ENCODE measurements at places on chromosomes 5 and 9. TPM values are rescaled to one million over a fixed set of nuclear protein-coding genes. Genes with fewer than 3 reads are reported as not detected.

GRCh38 chr9:2697492-2697891 is 19.8 kb upstream of the KCNV2 start:
- DNase-seq, result no peak

DNA sequence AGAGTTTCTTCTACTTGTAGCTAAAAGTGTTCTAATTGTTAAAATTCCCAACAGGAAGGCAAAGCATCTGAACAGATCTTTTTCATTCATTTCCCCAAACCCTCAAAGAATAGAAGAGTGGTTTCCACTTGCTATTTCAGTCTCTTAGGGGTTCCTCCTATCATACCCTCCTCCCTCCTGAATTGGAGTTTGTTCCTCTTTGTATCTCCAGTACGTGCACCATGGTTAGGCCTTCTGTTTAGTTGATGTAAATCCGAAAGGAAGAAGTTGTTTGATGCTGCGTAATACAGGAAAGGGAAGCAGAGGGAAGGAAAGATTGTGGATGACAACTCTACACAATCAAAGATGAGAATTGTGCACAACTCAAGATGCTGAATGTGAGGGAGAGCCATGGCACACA is 303.6 kb downstream of the PIK3R1 start:
- DNase-seq, result no peak

DNA sequence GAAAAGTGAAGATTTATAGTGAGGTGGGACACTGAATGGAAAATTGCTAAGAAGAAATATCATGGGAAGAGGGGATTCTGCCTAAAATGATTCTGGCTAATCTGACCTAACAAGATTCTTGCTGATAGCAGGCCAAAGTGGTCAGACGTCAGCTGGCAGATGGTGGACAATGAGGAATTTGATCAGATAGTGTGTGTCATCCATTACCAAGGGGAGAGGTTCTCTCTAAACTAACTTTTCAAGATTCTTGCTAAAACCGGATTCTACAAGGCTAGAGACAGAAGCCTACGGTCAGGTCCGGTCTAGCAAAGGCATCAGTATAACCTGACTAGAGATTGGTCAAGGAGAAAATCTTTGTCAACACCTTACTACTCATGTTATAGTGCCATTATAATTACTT is 306.0 kb downstream of the ZNF608 start:
- DNase-seq, result no peak

Gene GABRP
- total RNA-seq, result not detected

DNA sequence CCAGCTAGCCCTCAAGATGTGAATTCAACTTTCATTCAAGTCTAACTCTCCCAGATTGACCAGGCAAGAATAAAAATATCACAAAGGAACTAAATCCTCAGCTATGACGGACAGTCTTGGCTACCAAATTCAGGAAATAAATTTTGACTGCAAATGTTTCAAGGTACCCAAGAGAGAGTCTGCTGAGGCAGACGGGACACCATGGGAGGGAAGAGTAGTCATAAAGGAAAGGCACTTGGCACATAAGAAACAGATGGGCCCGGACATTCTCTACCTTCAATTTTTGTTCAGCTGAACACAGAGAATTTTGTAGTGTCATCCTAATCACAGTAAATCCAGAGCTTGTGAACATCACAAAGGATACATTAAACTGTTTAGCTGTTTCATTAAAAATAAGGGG is 390.0 kb downstream of the DTWD2 start:
- DNase-seq, result no peak

Gene MXD3
- 81.3 TPM for total RNA-seq

- DNase-seq, result no peak
Measured at GRCh38 chr9:116100711-116101121, 52.9 kb upstream of the PAPPA start.

- DNase-seq, result no peak
Measured at GRCh38 chr9:77582525-77582924, 65.6 kb downstream of the GNA14 start.

Gene NIPBL
- total RNA-seq, result 12.9 TPM

DNA sequence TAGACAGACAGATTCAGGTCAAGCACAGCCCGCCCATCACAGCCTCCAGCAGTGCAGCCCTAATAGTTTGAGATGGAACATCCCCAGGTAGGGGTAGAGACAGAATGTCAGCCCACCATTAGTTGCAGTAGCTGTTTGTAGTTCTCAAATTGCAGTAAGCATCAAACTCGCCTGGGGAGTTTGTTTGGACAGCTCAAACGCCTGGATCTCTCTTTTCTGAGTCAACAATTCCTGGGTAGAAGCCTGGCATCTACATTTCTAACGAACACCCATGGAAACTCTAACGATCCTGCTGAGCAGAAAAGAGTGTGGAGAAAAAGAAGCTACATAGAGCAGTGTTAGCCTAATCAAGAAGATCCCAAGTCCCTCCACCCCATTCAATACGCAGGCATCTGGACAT is 59.4 kb downstream of the ADAMTS16 start:
- DNase-seq, result no peak

- no peak for DNase-seq
Measured at GRCh38 chr5:143290125-143290524, 113.4 kb downstream of the NR3C1 start.

Gene SGCD
- total RNA-seq, result 3.5 TPM

DNA sequence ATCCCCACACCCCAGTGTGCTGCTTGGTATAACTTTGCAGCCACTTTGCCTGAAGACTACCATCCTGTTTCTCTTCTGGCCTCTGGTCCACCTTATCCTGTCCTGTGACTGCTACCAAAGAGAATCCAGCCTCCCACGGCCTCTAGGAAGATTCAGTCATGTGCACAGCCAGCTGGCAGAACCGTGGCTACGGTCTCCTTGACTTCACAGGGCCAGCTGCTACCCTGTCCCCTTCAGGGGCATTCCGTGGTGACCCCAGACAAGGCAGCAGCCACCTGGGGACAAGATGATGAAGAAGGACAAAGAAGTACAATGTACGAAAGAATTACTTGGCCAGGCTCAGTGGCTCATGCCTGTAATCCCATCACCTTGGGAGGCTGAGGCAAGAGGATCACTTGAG is 98.6 kb downstream of the PDE6A start:
- no peak for DNase-seq

- no peak for DNase-seq
Measured at GRCh38 chr5:2906302-2907090, 155.0 kb upstream of the IRX2 start.

DNA sequence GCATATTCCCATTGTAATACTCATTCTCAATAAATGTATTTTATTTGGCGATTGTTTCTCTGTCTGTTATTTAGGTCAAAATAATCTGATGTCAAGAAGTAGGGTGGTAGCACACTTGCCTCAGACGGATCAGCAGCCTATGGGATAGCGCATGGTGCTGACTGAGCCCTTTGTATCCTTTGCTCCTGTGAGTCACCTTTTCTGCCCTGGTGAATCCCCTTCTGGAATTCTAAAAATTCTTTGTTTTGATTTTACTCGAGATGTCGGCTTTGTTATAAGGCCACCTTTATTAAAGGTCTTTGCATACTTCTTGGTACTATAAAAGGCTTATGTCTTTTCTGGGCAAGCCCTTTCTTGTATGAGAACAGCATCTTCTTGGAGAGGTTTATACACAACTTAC is 1187.8 kb downstream of the CDH9 start:
- DNase-seq, result peak; percentile 68

- DNase-seq, result no peak
Measured at GRCh38 chr9:28064241-28064815, 491.0 kb upstream of the C9orf72 start.

DNA sequence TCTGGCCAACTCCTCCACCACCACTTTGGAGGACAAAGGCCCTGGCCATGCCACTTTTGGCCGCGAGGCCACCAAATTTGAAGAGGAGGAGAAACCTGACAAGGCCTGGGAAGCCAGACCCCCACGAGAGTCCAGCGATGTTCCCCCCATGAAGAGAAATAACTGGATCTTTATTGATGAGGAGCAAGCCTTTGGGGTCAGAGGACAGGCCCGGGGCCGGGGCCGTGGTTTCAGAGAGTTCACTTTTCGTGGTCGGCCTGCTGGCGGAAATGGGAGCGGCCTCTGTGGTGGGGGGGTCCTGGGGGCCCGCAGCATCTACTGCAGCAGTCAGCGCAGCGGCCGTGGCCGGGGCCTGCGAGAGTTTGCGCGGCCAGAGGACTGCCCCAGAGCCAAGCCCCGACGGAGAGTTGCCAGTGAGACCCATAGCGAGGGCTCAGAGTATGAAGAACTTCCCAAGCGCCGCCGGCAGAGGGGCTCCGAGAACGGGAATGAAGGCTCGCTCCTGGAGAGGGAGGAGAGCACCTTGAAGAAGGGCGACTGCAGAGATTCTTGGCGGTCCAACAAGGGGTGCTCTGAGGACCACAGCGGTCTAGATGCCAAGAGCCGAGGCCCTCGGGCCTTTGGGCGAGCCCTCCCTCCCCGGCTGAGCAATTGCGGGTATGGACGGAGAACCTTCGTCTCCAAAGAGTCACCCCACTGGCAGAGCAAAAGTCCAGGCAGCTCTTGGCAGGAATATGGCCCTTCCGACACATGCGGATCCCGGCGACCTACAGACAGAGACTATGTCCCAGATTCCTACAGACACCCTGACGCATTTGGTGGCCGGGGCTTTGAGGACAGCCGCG is 27.4 kb upstream of the POMT1 start:
- DNase-seq, result no peak

Measured in A172 (cell line).